Lung (tissue), 17 donors: ENCODE measurements at places on chromosomes 5 and 9. TPM values are rescaled to one million over a fixed set of nuclear protein-coding genes. Genes with fewer than 3 reads are reported as not detected.

SLC25A2 gene
- total RNA-seq, result 0.83 TPM

DNA sequence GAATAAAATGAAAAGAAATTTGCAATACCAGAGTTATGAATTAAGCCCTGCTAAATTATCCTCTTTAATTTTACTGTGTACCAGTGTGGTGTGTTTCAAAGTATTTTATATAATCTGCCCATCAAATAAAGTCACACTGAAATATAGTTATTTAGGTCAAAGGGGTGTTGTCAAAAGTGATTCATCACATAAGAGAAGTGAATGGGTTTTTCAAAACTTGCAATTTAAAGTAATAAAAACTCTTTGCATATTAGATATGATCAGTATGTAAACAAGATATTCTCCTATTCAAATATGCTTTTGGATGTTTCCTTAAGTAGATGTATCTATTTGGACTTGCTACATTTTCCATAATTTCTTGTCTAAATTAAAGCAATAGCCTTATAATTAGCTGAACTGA is 1183.0 kb upstream of the CDH18 start:
- DNase-seq, result no peak

DNA sequence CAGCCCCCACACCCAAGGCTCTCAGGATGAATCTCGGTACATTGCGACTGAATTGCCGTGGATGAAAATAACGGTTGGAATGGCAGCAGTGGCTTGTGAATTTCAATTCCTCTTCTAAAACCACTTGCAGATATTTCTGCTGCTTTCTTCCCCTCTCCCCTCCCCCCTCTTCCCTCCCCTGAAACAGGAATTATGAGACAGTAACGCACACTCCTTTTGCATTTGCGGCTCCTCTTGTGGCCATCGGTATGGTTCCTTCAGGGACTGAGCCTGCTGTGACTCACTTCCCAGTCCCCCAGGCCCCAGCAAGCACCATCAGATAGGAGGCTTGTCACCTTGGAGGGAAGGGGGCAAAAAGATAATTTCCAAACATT is 9.7 kb downstream of the DCANP1 start:
- DNase-seq, result no peak

DNA sequence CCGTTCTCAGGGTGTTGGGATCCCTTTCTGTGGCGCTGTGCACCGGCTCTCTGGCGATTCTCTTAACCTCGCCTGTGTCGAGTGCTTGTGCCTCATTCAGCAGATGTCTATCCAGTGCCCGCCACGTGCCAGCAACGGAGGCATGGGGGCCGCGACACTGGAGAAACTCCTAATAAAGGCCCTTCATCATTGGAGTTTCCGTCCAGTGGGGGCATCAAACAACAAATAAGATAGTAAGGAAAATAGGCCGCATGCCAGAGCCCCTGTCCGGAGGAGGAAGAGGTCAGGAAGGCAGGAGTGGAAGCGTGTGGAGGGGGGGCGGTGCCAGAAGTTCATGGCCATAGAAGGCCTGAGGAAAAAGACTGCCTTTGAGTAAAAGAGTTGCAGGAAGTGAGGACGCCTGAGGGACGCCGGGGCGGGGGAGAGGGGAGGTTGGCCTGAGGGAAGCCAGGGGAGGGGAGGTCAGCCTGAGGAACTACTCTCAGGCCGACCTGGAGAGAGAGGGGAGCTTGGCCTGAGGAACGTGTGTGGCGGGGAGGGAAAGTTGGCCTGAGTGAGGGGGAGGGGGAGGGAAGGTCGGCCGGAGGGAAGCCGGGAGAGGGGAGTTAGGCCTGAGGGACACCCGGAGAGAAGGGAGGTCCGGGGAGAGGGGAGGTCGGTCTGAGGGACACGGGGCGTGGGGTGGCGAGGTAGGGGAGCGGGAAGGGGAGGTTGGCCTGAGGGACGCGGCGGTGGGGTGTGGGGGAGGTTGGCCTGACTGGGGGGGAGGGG is 82.2 kb downstream of the CACNA1B start:
- DNase-seq, result no peak
